ENCODE measurements at places on chromosomes 3 and 15. TPM values are rescaled to one million over a fixed set of nuclear protein-coding genes. Genes with fewer than 3 reads are reported as not detected.

Gene ZFYVE19
- 25.5 TPM for total RNA-seq

Gene THAP10
- 4.8 TPM for total RNA-seq

Gene SLTM
- total RNA-seq, result 69.7 TPM

Gene CCR5
- total RNA-seq, result not detected

Gene KBTBD12
- not detected for total RNA-seq

Gene GABRR3
- not detected for total RNA-seq

Gene MST1R
- total RNA-seq, result 2.0 TPM

Gene IP6K2
- total RNA-seq, result 93.8 TPM

Gene IL1RAP
- 3.7 TPM for total RNA-seq

Gene PRICKLE2
- 1.7 TPM for total RNA-seq

Gene TRMT10C
- total RNA-seq, result 47.3 TPM

Gene C3orf85
- not detected for total RNA-seq

Gene ADAMTSL3
- 0.48 TPM for total RNA-seq

Gene WDR72
- 26.4 TPM for total RNA-seq

Gene KNG1
- not detected for total RNA-seq

Gene RASGRF1
- total RNA-seq, result 0.14 TPM

Gene GOLGA6D
- total RNA-seq, result 1.1 TPM

Gene HEG1
- 21.1 TPM for total RNA-seq

Gene DPPA2
- total RNA-seq, result 10.3 TPM

Gene DAPK2
- total RNA-seq, result 0.41 TPM

Gene GOLGA6L9
- 4.0 TPM for total RNA-seq

Gene IRAK2
- total RNA-seq, result 0.83 TPM

Gene SAXO2
- 1.1 TPM for total RNA-seq

Gene A4GNT
- not detected for total RNA-seq

Gene SAMD7
- not detected for total RNA-seq

Gene SCN5A
- 8.1 TPM for total RNA-seq

Gene STAB1
- total RNA-seq, result 0.52 TPM

Gene ATP13A5
- 0.03 TPM for total RNA-seq

Gene PGBD4
- total RNA-seq, result 0.69 TPM

Gene DCUN1D1
- 22.0 TPM for total RNA-seq

Gene CLDN18
- not detected for total RNA-seq

Gene LMAN1L
- total RNA-seq, result not detected

Gene SLC51A
- 0.30 TPM for total RNA-seq

Gene CEP97
- 9.2 TPM for total RNA-seq

Gene ARPIN
- total RNA-seq, result 2.1 TPM

Gene C2CD4A
- total RNA-seq, result not detected

Gene ARL14
- 0.07 TPM for total RNA-seq

Gene FBLN2
- total RNA-seq, result 30.9 TPM

Gene MINDY2
- total RNA-seq, result 13.2 TPM

Gene PSTPIP1
- 1.3 TPM for total RNA-seq

Gene OSBPL10
- total RNA-seq, result 24.1 TPM

Gene PPARG
- total RNA-seq, result 0.62 TPM

Gene AADAC
- not detected for total RNA-seq

Gene CAMKV
- total RNA-seq, result 46.8 TPM
